Activated CD4-positive, alpha-beta T cell treated with anti-CD3 and anti-CD28 coated beads, Interleukin-2, amount 10 ng/mL, durations not matched to agents 7 days and 5 days (primary cell): ENCODE measurements at places on chromosomes 7 and 10. TPM values are rescaled to one million over a fixed set of nuclear protein-coding genes. Genes with fewer than 3 reads are reported as not detected.

Gene CREB3L2
- 25.7 TPM for total RNA-seq

Gene SUN3
- total RNA-seq = 0.64 TPM

Gene MLXIPL
- total RNA-seq = not detected

Gene TMEM106B
- 35.1 TPM for total RNA-seq

Gene ITPRID1
- total RNA-seq = not detected

Gene TRPV5
- not detected for total RNA-seq

Gene ST8SIA6
- total RNA-seq = 0.20 TPM

Gene ARMS2
- total RNA-seq = not detected

Gene TACR2
- not detected for total RNA-seq

Gene CYP3A5
- total RNA-seq = not detected

Gene TMEM26
- total RNA-seq = not detected

Gene GRM3
- total RNA-seq = not detected

Gene ZP3
- 1.0 TPM for total RNA-seq

Gene OPN1SW
- not detected for total RNA-seq

Gene DCLRE1C
- 66.2 TPM for total RNA-seq

Gene BAIAP2L1
- 0.40 TPM for total RNA-seq

Gene PTPRN2
- 2.7 TPM for total RNA-seq

Gene AKR1D1
- not detected for total RNA-seq

Gene TMEM178B
- total RNA-seq = 0.25 TPM

Gene MSMB
- total RNA-seq = not detected

Gene GPR37
- total RNA-seq = not detected

Gene ADARB2
- 0.30 TPM for total RNA-seq

Gene PTER
- total RNA-seq = 18.2 TPM

Gene CRYGN
- total RNA-seq = 0.25 TPM

Gene GNAT3
- total RNA-seq = not detected

Gene SPDYE2B
- not detected for total RNA-seq

Gene SLC16A12
- total RNA-seq = not detected

Gene C10orf105
- total RNA-seq = 0.71 TPM

Gene GARIN1A
- 0.48 TPM for total RNA-seq

Gene ERVW-1
- not detected for total RNA-seq

Gene TCAF2
- 22.5 TPM for total RNA-seq

Gene COL17A1
- not detected for total RNA-seq

Gene VAX1
- not detected for total RNA-seq

Gene HECW1
- total RNA-seq = not detected

Gene GDF2
- not detected for total RNA-seq

Gene REEP3
- 20.0 TPM for total RNA-seq

Gene SUGCT
- total RNA-seq = not detected

Gene PAOX
- 2.6 TPM for total RNA-seq

Gene ATP6V0A4
- not detected for total RNA-seq

Gene STRIP2
- 12.1 TPM for total RNA-seq

Gene PTN
- total RNA-seq = not detected
